Stimulated activated CD8-positive, alpha-beta memory T cell treated with anti-CD3 and anti-CD28 coated beads, Interleukin-15, amount 100 ng/mL, for 4 hours (primary cell): ENCODE measurements at places on chromosomes 12 and 14.

DNA sequence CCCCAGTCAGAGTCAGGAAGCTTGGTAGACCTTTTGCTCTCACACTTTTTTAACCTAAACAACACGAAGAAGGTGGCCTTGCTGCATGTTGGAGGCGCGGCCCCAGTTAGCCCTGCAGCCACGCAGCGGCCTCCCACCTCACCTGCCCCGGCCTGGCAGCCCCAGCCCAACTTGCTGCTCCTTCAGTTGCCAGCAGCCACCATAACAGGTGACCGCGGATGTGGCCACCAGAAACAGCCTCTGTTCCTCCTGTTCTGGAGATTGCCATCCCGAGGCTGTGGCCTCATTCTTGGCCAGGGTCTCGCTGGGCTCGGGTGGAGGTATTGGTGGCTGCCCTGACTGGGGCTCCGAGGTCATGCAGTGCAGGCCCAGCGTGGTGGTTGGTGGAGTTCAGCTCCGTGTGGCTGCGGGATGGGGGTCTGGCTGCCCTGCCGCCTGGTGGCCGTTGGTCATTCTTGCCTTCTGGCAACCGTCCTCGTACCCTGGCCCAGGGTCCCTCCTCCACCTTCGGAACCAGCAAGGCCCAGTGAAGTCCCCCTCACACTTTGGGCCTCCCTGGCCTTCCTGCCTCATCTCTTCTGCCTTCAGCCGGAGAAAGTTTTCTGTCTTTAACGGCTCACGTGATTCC is 20.7 kb upstream of the TEX22 start:
- no peak for DNase-seq

GRCh38 chr14:92570674-92571262 is 57.2 kb downstream of the RIN3 start:
- DNase-seq, result no peak

DNA sequence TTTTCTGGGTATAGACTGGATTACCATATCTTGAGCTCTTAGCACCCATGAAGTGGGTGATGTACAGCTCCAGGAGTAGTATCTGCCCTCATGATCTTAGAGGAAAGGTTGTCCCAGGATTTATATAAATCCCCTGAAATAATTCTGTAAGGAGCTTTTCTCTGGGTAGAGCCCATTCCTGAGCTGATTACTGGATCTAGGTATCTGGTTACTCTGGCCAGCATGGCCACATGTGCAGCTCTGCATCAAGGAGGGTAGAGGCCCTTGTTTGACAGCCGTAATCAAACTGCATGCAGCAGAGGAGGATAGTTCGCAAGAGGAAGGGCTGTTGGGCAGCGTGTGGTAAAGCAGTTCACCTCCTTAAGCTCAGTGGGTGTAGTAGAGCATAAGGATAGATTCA is 8.5 kb downstream of the COX14 start:
- no peak for DNase-seq

DNA sequence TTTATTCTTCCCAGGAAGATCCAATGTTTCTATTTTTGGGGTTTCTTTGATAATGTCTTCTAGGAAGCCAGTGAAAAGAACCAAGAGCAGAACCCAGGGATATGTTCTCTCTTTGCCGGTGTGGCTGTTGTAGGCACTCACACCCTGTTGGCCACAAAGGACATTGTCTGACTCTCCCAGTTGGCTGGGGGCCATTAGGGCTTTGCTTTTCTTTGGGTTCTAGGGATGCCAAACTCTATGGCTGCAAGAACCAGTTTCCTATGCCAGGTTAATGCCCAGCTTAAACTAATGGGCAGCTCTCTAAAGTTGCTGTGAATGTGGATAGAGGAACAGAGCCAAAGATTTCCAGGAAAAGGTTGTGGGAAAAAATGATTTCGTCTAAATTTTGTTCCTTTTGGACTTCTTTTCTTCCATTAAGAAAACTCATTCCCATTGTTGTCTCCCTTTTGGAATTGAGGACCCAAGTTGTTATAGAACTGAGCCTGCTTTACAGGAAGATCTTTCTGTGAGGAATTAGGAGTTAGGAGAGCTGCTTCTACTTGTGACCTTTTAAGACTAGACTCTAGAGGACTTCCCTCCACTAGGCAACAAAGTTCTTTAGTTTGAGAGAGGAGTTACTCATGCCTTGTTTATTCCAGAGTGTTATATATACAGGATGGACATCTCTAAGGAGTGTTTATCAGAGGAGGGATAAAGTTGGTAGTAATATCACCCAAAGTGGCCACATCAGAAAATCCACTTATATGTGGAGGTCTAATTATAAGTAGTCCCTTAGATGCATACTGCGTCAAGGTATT is 13.1 kb downstream of the COPZ1 start:
- DNase-seq, result no peak

DNA sequence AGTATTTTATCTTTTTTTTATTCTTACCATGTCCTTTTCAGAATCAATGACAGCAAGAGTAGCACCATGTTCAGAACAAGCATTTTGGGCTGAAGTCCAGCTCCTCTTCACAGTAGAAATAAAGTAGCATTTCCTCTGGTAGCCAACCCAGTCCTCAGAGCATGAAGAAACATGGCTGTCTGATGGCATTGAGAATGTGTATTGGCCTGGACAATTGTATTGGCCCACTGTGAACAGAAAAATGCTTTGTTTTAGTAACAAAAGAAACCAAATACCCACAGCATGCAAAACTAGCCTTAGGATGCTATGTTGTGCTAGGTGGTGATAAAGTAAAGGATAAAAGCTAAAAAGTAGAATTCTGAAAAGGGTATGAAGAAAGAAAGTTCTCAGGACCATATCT is 5.7 kb downstream of the CD69 start:
- no peak for DNase-seq

- no peak for DNase-seq
Observed at GRCh38 chr14:88842414-88842813, 18.0 kb downstream of the TTC8 start.

DNA sequence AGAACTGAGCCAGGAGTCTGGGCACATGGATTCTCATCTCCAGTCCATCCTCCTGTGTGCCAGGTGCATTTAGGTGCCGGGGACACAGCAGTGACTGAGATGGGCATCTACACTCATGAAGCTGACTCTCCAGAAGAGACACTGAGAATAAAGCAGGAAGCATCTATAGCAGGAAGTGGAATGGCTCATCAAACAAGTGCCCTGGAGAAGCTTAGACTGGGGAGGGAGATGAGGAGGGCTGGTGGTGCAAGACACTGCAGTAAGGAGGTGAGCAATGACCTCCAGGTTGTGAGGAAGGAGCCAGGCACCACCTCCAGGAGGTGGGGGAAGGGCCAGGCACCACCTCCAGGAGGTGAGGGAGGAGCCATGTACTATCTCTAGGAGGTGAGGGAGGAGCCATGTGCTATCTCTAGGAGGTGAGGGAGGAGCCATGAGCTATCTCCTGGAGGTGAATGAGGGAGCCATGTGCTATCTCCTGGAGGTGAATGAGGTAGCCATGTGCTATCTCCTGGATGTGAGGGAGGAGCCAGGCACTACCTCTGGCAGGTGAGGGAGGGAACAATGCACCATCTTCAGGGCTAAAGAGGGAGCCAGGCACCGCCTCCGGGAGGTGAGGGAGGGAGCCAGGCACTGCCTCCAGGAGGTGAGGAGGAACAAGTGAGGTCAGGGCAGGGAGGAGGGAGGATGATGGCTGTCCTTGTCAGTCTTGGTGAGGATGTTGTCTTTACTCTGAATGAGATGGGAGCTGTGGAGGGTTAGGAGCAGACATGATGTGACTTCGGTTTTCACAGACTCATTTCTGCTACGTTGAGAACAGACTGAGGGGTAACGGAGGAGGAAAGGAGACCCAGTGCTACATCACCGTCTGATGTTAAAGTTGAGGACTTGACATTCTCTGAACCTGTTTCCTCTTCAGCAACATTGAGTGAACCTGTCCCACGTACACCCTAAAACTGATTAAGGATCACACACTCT is 961.9 kb upstream of the TMEM132C start:
- no peak for DNase-seq

- no peak for DNase-seq
Observed at GRCh38 chr12:10365696-10366405, 24.0 kb downstream of the KLRK1 start.

- no peak for DNase-seq
Observed at GRCh38 chr12:15672671-15673270, 116.4 kb downstream of the EPS8 start.

DNA sequence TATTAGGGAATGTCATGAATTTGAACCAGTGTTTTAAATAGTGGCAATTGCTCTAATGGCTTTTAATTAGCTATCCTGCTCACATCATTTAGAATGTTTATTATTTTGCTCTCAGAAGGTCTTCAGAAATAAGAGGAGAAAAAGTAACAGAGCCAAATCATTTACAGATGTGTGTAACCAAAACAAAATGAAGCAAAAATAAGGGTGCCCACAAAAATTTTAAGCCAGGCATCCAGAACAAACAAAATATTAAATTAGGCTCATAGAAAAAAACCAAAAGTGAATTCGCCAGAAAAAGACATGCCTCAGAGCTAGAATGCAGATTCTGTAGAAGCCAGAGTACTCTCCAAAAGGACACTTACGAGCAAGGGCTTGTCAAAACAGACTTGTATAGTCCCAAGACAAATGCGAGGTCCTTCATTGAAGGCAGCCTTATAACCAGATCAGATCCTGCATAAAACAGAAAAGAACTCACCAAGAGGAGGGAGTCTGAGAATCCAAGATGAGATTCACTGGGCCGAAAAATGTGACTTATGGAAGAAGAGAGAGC is 20.2 kb upstream of the SERPINA1 start:
- no peak for DNase-seq

DNA sequence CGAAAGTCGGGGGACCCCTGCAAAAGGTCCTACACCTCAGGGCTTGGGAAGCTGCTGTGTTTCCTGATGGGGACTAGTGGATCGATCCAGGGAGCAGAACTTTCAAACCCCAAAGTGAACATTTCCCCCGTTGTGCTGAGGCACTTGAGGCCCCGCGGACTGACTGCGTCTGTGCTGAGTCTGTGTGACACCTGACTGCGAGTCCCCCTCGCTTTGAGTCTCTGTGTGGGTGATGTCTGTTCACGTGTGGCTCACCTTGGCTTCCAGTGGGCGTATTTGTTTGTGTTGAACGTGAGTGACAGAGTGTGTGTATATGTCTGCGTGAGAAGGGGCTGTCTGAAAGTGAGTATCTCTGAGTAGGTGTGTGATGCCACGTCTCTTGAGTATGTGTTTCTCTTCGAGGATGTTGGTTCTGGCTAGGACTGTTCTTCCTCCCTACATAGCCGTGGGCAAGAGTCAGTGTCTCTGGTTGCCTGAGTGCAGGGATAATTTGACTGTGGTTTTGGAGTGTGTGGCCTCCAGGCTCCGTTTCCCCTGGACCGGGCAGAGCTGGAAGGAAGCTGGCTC is 1.3 kb downstream of the TEAD4 start:
- DNase-seq, result no peak

DNA sequence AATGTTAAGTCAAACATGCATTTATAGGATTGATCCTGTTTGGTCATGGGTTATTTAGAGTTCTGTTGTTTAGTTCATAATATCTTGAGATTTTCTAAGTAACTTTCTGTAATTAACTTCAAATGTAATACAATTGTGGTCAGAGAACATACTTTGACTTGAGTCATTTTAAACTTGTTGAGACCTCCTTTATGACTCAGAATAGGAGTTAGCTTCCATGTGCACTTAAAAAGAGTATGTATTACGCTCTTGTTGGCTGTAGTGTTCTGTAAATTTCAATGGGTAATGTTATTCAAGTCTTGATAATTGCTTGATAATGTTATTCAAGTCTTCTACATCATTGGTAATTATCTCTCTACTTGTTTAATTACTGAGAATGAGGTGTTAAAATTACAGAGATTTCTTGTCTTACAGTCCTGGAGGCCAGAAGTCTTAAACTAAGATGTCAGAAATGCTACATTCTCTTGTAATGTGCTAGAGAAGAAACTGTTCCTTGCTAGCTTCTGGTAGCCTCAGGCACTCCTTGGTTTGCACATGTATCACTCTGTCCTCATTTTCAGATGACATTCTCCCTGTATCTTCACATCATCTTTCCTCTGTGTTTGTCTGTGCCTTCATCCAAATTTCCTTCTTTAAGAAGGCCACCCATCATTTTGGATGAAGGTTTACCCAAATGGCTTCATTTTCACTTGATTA is 197.3 kb downstream of the TMTC3 start:
- no peak for DNase-seq

DNA sequence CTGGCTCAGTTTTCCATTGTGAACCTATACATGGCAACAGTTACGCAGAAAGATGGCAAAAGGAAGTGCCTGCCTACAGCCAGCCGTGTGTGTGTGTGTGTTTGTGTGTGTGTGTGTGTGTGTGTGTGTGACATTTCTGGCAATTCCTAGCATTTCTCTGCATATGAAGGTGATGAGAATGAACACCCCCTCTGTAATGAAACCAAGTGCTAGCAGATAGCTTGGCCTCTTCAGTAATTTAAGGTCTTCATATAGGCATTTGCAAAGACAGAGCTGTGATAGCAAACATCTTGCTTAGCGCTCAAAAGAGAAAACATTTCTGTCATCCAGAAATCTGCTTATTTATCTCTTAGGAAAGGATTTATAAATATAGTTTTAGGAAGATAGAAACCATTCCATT is 389.1 kb downstream of the AACS start:
- no peak for DNase-seq

DNA sequence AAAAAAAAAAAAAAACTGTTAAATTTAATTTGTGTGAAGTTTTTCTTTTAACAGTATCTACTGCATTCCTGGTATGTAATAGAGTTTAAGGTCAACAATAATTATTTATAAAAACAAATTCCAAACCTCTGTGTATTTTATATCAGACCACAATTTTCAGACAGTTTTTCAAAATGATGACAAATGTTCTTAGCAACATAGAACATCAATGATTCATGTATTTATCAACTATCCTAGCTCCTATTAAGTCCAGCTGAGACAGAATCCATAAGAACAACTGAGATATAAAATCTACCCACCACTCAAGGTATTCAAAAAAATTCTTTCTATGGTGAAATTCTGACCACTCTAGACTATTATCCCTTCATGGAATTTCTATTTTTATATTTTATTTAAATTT is 144.5 kb downstream of the EPS8 start:
- no peak for DNase-seq
